ENCODE measurements at places on chromosomes 4 and X. TPM values are rescaled to one million over a fixed set of nuclear protein-coding genes. Genes with fewer than 3 reads are reported as not detected.

Gene GLRA3
- not detected for total RNA-seq

Gene TLR6
- total RNA-seq, result 2.9 TPM

Gene RHOH
- total RNA-seq, result 1.7 TPM

Gene AGTR2
- 5.0 TPM for total RNA-seq

Gene PNMA6F
- not detected for total RNA-seq

Gene ALAS2
- total RNA-seq, result 164 TPM

Gene HTATSF1
- 39.0 TPM for total RNA-seq

Gene SPANXA1
- not detected for total RNA-seq

DNA sequence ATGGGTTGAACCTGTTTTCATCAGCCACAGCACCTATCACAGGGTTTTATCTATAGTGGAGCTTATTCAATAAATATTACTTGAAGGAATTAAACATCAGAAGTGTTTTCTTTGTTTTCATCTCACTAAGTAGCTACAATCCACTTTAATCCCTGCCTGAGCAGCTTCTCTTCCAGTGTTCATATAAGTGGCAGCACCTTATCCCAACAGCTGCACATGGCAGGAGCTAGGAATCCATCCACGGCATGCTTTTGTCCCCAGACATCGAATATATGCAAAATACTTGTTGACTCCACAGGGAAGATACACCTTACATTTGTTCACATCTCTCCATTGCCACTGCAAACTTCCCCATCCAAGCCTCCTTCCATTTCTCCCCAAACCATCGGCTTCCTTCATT lies 549.8 kb upstream of the FAM241A start:
- no peak for DNase-seq

GRCh38 chr4:8147231-8147970 lies 11.2 kb downstream of the ABLIM2 start:
- no peak for DNase-seq

- DNase-seq, result no peak
These were observed 2.4 kb upstream of the C4orf50 start for GRCh38 chr4:6020613-6021012.

- no peak for DNase-seq
These were observed 43.4 kb downstream of the SHROOM2 start for GRCh38 chrX:9829308-9830267.

DNA sequence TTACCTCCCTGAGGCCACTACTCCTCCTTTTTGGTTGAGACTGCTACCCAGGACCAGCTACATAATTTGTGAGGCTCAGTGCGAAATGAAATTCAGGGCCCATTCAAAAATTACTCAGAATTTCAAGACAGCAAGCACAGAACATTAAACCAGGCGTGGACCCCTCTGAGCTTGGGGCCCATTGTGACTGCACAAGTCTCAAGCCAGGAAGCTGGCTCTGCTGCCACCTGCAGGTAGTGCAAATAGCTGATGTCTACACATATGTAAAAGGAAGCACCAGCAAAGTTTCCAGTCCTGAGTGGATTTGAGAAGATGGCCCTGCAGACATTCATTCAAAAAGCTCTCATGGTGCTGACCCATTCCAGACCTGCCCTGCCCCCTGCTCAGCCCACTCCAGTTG lies 213.4 kb upstream of the LNX1 start:
- DNase-seq, result no peak

DNA sequence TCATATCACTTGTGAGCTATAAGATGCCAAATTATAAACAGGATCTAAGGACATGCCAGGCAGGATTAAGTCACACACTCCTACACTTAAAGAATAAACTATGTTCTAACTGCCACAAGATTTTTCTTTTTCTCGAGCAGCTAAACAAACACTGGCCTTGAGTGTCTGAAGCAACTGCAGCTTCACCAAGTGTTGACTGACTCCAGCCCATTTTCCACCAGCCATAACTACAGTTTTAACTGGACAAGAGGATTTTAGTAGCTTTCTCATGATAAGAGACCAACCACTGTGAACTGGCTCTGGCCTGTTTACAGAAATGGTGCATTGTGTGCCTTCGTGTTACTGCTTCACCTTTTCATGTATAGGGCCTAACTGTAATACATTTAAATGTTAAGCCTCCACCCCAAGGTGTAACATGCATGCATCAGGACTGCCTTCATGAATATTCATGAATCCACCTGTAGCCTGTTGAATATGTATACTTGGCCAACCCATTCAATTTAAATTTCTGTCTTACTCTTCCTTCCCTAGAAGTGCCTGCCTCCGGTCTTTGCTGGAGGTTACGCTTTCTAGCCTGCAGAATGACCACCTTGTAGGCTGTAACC lies 10.8 kb downstream of the UCP1 start:
- no peak for DNase-seq

- no peak for DNase-seq
These were observed 58.7 kb downstream of the UGT2B10 start for GRCh38 chr4:68874507-68874906.

DNA sequence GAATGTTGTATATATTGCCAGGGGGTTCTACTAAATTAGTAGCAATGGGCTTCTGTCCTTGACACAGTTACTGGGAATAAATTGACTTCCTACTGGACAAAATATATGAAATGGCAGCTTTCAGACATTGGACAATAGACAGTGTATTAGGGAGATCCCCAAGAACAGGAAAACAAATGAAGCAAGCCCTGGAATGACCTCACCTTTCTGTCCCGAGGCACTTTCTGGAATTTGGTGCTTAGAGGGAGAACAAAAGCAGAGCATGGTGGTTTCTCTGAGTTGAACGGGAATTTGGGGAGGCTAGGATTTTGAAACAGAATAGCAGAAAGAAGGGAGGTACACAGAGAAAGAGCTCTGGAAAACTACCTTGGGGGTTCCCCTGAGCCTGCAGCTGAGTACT lies 187.7 kb upstream of the MAGEB2 start:
- no peak for DNase-seq

GRCh38 chr4:3016961-3017360 lies 53.6 kb downstream of the GRK4 start:
- no peak for DNase-seq

DNA sequence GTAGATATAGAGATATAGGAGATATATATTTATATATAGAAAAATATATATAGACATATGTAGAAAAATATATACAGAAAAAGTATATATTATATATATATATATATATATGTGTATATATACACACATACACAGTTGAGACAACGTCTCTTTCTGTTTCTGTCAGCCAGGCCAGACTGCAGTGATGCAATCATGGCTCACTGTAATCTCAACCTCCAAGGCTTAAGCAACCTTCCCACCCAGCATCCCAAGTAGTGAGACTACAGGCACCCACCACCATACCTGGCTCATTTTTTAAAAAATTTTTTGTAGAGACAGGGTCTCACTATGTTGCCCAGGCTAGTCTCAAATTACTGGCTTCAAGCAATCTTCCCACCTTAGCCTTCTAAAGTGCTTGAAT lies 426.3 kb downstream of the GPM6A start:
- DNase-seq, result no peak

DNA sequence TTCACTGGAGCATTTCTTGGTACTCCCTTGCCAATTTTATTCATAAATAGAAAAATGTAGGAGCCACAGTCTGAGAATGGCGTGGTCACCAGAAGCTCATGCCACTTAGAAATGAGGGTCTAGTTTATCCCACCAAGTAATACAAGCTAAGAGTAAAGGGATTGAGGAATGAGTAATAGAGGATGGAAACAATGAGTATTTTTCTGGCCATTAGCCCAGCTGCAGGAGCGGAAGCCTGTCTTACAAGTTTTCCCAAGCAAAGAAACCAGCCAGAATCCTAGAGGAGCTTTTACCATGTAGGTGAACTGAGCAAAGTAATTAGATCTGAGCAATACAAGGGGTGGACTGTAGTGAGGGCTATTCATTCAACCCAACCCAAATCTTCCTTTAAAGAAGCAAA lies 160.7 kb upstream of the NPY2R start:
- no peak for DNase-seq

DNA sequence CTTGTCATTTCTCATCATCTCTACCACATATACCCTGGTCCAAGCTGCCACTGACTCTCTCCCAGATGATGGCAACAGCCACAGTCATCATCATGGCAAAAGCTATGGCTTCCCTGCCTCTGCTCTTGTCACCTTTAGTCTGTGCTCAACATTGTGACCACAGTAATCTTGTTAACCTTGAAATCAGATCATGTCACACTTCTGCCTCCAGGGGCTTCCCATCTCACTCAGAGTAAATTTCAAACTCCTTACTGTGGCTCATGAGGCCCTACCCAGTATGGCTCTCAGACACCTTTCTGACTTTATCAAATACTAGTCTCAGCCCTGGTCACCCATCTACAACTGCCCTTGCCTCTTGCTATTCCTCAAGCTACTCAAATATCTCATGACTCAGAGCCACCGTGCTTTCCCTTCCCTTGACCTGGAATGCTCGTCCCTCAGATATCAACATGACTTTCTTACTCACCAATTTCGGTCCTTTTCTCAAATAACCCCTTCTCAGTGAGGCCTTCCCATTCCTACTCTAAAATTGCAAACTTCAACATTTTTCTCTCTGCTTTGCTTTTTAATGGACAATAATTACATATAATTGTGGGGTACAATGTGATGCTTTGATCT lies 41.1 kb upstream of the STIM2 start:
- no peak for DNase-seq

Data from skin of body (tissue), 3 donors.